ENCODE measurements at places on chromosomes 3 and 15.

- no peak for DNase-seq
These were observed 16.1 kb downstream of the ACAA1 start for GRCh38 chr3:38120693-38121450.

DNA sequence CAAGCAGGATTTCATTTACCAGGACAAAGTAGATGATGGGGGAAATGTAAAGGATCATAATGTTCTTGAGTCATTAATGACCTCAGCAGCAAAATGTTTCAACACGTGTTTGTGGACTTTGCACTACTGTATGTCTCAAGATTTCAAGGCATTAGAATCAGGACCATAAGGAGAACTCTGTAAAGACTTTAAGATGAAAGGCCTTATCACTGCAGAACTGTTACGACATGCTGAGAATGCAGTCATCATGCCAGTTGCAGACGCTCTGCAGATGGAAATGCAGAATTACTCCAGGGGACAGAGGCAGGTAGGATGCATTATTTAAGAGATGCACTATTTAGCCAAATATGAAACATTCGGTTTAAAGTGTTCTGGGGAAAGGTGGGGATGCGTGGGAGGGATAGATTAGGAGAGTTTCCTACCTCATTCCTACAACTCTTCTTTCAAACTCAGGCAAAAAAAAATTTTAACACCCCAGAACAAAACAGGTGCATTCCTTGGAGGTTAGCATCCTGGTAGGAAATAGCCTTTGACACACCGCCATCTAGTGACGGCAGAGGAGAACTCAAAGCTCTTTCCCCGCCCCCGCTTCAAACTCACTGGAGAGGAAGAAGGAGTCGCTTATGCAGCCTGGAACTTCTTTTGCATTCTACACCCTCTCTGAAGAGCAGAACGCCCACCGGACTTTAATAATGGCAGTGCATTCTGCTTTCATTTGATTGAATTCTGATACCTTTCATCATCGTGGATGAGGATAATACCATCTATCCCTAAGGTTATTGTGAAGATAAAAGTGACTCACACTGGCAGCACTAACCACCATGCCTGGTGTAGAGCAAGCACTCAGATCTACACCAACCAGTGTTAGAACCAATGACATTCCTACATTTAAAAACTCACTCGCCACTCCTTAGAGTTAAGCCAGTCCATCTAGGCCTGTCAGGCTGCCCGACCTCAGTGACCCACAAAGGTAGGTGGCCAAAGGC lies 43.1 kb upstream of the TOPAZ1 start:
- peak; percentile 68 for DNase-seq

DNA sequence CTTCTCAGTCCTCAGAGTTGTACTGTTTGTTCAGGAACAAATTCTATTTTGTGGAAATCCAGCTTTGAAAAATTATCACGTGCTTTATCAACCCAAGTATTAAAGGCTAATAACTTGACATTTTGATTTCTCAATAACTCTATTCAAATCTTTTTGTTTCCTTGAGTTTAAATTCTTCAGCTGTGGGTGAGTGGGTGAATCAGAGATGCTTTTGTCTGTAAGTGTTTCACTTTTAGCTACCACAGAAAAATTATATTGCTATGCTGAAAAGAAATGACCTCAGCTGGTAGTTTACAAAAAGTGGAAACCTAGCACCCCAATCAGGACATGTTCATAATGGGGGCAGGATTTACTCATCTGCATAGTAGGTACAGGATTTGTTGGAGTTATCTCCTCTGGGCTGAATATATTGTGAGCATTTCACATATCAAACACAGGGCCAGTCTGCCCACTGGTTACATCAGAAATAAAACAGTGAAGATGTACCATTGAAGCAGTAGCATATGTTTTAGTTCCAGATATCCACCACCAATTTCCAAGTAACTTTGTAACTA lies 30.5 kb downstream of the MINDY4B start:
- no peak for DNase-seq

DNA sequence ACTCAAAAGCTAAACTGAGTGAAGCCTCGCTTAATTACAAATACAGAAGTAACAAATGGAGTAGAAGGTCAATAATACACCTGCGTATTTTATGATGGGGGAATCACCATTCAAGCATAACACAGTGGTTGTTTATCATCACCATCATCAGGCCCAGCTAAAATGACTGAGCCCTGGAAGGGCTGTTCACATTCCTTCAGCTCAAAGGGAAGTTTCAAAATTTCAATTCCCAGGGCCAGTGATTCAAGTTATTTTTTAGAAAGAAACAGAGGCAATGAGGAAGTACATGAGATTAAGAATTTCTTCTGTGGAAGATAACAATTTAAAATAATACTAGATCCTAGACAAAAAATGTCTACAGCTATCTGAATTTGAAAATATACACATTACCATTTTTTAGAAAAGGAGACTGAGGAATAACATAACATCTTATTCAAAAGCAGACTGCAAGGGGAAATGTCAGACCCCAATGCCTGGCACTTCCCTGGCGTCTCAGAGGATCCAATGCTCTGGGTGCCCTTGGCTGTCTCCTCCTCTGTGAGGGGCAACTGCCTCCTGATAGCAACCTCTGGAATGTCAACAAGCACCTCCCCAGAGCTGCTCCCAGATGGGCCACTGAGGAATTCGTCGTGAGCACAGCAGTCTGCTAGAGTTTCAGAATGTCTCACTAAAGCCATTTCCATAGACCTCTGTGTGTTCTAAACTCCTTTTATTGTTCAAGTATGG lies 22.8 kb downstream of the EHD4 start:
- DNase-seq = no peak

DNA sequence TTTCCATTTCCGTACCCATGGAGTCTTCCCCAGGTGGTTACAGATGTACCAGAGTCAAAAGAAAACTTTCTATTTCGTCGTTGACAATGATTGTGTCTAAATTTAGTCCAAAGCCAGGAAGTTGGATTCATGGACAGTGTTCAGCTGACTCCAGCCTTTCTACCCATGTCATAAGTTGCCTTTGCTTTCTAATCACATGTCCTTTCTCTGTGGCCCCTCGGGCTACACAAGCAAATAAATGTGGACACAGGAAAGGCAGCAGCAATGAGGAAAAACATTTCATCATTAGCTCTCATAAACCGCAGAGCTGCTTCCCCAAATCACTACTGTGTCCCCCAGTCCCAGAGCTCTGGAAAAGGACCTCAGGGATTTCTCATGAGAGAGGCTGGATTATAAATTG lies 82.0 kb downstream of the USF3 start:
- no peak for DNase-seq

GRCh38 chr3:62724503-62724902 lies 150.7 kb downstream of the CADPS start:
- DNase-seq = no peak

- DNase-seq = no peak
These were observed 139.1 kb downstream of the DNAJB8 start for GRCh38 chr3:128327606-128328031.

DNA sequence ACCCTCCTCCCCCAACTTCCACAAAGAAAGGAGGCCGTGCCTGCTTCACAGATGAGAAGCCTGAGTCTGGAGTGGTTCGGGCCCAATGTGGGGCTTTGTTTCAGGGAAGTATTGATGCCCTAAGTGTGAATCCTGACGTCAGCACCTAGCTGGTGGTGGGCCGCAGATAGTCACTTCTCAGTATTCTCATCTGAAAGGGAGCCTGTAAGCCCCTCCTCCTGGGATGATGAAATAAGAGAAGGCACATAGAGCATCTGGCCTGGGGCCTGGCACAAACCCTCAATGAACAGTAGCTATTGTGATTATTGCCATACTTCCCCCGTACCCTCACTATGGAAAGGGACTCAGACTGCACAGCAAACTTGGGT lies 24.8 kb downstream of the LINGO1 start:
- no peak for DNase-seq

DNA sequence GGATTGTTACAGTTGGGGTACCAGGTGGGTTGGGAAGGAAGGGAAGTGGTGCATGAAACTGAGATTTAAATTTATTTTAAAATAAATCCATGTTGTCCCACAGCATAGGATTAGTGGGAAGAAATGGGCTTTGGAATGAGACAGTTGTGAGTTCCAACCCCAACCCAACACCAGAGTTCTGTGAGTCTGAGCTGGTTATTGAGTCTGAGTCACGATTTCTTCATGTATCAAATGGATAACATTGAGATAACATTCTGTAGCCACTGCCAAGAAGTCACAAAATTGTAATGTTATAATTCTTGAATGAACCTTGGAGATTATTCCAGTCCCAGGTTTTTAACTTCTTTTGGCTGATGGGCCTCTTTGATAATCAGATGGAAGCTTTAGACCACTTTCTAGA lies 13.7 kb downstream of the IFT122 start:
- no peak for DNase-seq

DNA sequence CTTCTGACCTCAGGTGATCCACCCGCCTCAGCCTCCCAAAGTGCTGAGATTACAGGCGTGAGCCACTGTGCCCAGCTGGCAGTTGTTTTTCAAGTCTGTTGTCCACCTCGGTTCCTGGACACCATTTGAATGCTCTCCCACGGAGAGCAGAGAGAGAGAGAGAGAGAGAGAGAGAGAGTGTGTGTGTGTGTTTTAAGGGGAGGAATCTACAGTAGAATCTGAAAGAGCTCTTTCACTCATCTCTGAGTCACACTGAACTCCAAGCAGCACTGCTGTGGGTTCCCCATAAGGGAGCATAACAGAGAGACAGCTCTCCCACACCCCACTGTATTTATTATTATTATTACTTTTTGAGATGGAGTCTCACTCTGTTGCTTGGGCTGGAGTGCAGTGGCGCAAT lies 156.6 kb downstream of the RPLP1 start:
- no peak for DNase-seq

DNA sequence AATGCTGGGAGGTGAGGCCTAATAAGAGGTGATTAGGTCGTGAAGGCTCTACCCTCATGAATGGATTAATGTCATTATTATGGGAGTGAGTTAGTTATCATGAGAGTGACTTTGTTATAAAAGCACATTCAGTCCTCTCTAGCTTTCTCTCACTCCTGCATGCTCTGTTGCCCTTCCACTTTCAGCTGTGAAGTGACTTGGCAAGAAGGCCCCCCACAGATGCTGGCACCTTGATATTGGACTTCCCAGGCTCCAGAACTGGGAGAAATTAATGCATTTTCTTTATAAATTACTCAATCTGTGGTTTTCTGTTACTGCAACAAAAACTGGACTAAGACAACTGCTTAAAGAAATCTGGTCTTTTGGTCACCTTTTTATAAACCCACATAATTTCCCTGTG lies 144.3 kb downstream of the FBN1 start:
- no peak for DNase-seq

DNA sequence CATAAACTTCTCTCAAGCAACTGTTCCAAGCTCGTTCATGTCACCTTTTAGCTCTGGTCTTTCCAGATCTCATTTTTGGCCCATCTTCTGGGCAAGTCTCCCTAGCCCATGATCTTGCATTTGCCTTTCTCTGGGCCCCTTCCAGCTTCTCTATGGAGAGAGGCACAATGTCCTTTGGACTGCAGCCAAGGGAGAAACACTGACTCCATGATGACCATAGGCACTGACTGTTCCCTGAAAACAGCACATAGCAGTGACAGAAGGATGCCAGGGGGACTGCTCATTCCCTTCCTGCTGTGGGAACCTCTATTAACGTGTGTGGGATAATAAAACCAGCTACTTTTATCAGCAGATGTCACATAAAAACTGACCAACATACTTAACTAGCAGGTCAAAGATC lies 60.3 kb downstream of the STRIT1 start:
- DNase-seq = no peak

DNA sequence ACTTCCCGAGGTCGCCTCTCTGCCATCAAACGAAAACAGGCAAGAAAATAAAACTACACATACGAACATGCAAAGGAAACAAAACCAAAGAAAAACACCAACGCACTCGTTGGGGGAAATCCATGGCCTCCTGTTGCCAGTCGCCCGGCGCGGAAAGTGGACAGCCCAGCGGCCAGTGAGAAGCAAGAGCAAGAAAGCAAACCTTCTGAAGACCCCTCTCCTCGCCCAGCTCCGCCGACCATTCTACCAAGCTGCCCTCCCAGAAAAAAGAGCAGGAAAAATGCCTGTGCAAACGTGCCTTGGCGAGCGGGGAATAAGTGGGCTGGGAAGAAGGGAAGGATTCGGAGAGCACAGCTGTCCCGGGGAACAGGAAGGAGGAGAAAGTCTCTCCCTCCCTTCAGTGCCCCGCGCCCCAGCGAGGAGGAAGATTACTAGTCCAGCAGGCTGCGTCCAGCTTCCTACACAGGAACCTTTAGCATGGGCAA lies 802 bp upstream of the NECTIN3 start:
- DNase-seq = peak; percentile 76

DNA sequence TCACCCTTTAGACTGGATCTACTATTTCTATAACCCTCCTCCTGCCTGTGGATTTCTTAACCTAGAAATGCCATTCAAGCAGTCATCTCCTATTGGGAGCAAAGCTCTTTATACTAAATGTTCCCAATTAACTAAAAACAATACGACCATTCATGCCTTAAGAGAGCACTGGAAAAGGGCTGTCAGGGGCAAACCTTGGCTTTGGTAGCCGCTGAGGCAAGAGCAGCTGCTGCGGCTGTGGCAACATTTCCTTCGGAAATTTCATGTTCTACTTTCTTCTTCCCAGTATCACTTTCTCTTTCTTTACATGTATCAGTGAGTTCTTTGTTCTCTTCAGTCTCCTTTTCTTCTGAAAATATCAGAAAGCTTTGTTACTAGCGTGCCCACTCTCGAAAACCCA lies 56.3 kb upstream of the CSPG5 start:
- no peak for DNase-seq

DNA sequence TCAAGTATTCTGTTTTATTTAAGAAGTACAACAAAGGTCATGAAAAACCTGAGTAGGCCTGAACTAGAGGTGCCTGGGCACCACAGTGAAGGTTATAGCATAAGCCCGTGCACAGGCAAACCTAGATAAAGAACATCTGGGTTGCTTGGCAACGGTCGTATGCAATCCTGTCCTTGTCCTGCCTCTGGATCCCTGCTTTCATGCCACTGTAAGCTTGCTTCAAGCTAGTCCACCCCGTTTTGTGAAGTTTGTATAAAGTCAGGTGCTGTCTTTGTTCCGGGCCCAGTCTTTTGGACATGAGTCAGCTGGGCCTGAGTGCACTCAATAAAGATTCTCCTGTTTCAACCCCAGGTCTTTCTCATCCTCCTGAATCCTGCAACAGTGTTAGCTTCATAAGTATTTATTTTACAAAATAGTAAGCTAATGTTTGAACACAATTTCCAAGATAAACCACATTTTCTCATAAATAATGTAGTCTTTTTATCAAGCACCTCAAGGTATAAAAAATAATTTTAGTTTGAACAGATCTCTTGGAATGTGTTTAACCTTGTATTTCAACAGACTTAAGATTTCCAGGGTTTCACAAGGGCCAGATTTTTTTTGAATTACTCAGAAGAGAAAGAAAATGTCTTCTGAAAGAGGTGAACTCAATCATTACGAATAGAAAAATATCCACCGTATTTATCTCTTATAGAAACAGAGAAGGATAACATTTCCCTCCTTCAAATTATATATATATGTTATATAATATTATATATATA lies 14.3 kb upstream of the SLC9C1 start:
- no peak for DNase-seq

GRCh38 chr15:99486371-99487336 lies 79.1 kb upstream of the MEF2A start:
- peak; percentile 95 for DNase-seq

Data from aorta (tissue), 5 donors.